ENCODE measurements at places on chromosomes 13 and 19.

DNA sequence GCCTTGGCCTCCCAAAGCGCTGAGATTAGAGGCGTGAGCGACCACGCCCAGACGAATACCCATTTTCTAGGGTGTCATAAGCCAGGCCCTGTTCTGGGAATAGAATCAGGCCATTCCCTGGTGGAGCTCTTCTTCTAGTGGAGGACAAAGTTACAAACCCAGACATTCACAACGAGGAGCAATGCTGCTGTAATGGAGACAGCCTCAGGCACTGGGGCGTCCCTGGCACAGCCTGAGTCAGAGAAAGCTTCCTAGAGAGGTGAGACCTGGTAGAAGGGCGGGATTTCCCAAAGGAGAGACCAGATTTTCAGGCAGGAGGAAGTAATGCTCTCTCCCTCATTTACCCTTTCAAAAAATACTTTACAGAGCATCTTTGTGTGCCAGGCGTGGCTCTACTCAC is 12.7 kb downstream of the PRKCG start:
- no peak for DNase-seq

DNA sequence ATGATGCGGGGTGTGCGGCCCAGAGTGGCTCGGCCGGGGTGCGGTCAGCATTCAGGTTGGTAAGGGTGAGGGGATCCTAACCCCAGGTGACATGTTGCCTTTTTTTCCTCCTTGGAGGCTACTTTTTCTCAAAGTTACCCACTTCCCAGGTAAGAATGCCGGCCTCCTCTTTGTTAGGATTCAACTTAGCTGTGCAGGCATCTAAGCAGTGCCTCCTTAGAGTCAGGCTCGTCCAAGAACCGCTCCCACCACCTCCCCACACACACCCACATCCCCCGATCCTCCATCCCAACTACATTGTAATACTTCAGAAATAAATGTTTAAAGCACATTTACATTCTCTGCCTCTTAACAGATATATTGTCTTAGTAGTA is 733 bp upstream of the ENOX1 start:
- no peak for DNase-seq

DNA sequence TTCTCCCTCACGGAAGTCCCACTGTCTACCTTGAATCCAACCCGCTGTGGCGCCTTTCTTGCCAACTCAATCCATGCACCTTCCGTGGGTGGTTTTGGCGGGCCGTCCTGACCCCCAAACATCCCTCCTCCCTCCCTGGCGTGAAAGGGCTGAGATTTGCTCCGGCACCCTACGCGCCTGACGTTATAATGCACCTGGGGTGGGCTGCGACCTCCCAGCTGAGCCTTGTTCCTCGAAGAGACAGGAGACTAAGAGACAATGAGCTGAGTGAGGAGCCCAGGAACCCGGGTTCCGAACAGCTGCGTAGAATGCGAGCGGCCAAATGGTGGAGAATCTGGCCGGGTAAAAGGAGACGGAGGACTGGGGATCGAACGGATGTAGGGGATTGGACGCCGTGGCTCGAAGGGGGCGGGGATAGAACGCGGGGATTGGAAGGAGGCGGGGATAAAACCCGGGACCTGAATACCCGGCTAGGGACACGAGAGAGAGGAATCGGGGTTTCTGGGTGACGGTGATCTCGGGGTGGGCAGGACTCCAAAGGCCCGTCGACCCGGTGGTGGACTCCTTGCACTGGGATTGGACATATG is at the start of gene CPT1C:
TSS of gene CPT1C (plus strand) at position 461 of the 587 bp plus-strand sequence. CDS start 1,137 bp downstream, outside the sequence.
- peak; percentile 58 for DNase-seq

DNA sequence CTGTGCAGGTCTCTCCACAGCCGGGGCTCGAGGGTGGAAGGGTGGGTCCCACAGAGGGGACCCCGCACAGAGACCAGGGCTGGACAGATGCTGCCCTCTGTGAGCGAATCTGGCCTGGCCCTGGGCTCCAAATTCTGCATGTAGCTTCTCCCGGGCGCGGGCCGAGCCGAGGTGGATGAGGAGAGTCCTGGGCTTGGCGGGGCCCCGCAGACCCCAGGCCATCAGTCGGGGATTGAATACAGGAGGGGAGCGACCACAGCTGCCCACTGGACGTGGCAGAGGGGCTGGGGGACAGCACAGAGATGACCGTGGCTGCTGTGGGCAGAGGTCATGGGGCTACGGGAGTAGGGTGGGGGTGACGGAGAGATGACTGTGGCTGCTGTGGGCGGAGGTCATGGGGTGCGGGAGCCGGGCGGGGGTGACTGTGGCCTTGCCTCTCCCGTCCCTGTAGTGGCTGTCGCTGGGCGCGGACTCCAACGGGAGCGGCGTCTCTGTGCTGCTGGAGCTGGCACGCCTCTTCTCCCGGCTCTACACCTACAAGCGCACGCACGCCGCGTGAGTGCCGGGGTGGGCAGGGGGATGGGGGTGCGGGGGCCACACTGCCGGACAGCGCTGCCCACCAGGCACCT is 15.5 kb downstream of the NCLN start:
- DNase-seq = no peak

- no peak for DNase-seq
Measured at GRCh38 chr19:22901431-22902130, 69.5 kb downstream of the ZNF723 start.

DNA sequence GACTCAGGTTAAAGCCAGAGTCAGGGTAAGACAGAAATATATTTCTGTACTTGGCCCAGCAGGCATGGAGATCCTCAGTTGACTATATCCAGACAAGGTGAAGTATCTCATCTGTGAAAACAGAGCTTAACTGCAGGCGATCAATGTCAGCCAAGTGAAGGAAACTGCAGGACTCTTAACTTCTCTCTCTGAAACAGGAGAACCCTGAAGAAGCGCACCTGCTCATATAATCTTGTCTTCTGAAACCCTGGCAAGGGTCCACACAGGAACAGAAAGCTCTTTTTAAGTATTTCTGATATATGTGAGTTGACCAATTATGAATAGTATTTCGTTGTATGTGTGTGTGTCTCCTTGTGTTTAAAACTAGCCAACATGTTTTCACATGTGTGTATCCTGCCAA is 504.8 kb upstream of the SLITRK5 start:
- no peak for DNase-seq

DNA sequence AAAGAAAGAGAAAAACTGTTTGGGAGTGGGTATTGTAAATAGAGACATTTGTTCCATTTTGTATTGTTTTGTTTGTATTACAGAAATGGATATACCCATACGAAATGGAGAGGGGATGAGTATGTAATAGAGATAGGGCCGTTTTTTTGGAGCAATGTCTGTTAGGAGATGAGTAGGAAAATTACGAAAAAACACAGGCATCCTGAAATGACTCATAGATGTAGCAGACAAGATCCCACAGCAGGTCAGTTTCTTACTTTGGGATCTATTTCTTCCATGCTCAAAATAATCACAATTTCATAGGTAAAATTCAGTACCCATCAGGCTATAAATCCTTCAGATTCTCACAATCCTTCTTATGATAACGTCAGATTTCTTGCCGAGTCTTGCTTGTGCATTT is 779.4 kb upstream of the SLITRK1 start:
- DNase-seq = no peak
